ENCODE measurements at places on chromosomes 5 and 9.

DNA sequence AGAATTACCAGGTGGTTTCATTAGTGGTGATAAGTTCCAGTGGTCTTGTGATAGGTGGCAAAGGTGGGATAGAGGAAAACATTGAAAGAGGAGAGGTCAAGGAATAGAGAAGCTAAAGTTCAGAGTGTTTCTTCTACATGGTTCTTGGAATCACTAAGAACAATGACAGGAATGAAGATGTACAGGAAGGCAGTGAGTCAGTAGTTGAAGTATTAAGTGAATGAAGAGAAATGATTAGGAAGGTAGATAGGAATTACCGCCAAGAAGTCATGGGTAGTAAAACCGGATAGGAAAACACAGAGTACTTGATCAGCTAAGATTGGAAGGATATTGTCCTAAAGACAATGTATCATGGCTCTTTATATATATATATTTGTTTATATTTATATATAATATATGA, 37.9 kb upstream of the RASA1 start:
- no peak for DNase-seq

DNA sequence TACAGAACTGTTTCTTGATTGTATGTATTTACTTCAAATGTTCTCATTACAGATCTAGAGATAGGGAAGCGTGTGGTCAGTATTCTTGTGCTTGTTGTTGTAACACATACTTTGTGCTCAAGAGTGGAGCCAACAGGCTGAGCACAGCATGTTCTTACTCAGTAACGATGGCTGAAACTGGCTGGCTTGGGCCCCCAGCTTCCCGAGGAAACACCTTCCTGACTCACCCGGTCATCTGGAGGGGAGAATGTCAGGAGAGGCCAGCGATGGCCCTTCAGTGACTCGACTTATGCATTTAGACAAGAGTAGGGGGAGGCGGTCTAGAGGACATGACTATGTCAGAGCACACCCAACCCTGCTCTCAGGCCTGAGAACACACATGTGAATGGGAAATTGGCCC, 25.6 kb downstream of the ZNF474 start:
- DNase-seq = no peak

- DNase-seq = no peak
Measured at GRCh38 chr5:179727106-179727505, 5.5 kb upstream of the MAML1 start.

DNA sequence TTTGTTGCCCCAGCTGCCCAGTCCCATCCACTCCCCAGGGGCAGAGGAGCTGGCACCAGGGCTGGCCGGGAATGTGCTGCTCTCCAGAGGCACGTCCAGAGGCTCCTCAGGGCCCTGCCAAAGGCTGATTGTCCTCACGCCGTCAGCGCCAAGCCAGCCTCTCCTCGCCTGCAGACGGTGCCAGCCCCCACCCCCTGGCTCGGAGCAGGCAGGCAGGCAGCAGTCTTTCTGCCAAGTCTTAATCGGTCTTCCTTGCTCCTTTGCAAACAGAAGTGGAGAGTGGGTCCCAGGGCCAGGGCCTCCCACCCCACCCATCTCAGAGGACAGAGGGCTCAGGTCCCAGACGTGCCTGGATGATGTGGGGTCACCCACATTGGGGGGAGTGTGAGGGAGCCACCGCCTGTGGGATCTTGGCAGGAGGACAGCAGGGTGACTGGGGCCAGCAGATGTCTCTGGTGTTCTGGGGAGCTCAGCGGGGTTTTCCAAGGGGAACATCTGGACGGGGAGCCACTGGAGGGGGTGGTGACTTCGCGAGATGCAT, 36.3 kb downstream of the FAM163B start:
- no peak for DNase-seq

GRCh38 chr5:60649288-60649917, 50.6 kb downstream of the DEPDC1B start:
- DNase-seq = no peak

GRCh38 chr9:124975131-124975530, 34.2 kb upstream of the GOLGA1 start:
- DNase-seq = no peak

DNA sequence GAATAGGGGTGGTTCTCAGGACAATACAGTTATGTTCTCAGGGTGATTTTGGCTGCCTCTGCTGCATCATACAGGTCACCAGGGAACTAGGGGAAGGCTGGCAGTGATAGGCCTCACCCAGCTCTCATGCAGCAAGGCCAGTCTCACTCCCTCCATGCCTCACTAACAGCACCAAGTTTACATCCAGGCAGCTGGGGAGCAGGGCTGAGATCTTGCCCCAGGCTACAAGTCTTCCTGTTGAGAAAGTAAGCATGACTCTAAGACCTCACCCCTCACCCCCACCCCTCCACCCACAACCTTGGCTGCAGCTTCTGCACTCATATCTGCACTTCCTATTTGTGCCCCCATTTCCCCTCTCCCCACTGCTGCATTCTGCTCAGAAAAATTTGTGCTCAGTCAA, 481.2 kb downstream of the ACTL7B start:
- no peak for DNase-seq

GRCh38 chr5:127596501-127596900, 52.4 kb upstream of the CTXN3 start:
- no peak for DNase-seq

- DNase-seq = no peak
Measured at GRCh38 chr9:123508048-123508447, 152.1 kb downstream of the CRB2 start.

DNA sequence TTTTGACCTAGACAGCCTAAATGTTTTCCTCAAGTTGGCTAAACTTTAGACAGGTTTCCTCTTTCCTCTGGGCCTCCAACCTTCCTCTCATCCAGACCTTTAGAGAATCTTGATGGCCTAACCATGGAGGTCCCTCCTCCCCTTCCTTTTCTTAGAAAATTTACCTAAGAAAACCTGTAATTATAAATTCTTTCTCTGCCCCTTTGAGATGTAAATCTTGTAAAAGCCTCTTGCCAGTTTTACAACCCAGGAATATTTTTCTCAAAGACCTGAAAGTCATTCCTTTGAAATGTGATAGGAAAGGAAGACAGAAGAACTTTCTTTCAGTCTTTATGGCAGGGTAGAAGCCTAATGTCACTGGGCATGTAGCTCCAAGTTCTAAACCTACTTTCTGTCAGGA, 1752.6 kb upstream of the C9orf72 start:
- DNase-seq = no peak

- DNase-seq = no peak
Measured at GRCh38 chr5:122849771-122850170, 4.4 kb downstream of the SNX24 start.

- DNase-seq = no peak
Measured at GRCh38 chr5:176651472-176651980, 4.2 kb downstream of the TSPAN17 start.

GRCh38 chr9:26951794-26952193, 4.4 kb upstream of the IFT74 start:
- DNase-seq = no peak

- DNase-seq = no peak
Measured at GRCh38 chr5:6496207-6496584, 47.5 kb downstream of the UBE2QL1 start.

- DNase-seq = no peak
Measured at GRCh38 chr5:180470966-180471582, 23.1 kb upstream of the CNOT6 start.

- DNase-seq = no peak
Measured at GRCh38 chr9:38227656-38228055, 158.6 kb upstream of the SHB start.

DNA sequence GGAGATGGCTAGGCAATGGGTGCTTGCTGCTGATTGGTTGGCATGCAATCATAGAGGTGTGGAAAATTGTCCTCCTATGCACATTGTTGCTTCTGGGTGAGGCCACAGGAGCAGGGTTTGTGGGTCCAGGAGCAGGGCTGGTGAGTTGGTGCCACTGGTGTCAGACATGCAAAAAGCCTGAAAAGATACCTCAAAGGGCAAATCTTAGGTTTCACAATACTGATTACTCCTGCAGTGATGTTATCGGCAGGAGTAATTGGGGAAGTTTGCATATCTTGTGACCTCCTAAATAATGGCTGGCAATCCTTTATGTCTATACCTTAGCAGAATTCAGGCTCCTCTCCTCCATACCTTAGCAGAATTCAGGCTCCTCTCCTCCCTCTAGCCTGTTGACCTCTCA, 25.2 kb downstream of the SLC25A48 start:
- DNase-seq = no peak

- DNase-seq = no peak
Measured at GRCh38 chr9:108696156-108696555, 159.6 kb downstream of the ACTL7B start.

- no peak for DNase-seq
Measured at GRCh38 chr5:82942083-82942881, 134.9 kb downstream of the TMEM167A start.

- no peak for DNase-seq
Measured at GRCh38 chr9:134723491-134724190, 82.0 kb downstream of the COL5A1 start.

DNA sequence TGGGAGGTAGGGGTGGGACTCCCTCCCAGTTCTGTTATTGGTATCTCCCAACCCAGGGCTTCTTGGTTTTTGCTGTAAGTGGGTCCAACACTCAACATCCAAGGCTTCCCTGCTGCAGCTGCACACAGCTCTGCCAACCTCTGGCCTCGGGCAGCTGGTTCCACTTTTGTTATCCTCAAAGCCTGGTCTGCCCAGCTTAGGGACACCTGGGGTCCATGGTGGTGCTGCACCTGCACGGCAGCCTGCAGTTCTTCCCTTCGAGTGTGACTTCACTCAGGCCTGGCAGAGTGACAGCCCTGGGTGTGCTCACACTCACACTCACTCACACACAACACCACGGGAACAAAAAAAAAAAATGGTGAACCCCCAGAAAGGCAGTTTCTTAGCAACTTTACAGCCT, 15.3 kb upstream of the SAP30L start:
- no peak for DNase-seq

GRCh38 chr5:158013939-158014338, 155.0 kb upstream of the CLINT1 start:
- no peak for DNase-seq

GRCh38 chr5:140108093-140109017, 5.6 kb upstream of the PURA start:
- no peak for DNase-seq
